Stimulated activated CD4-positive, alpha-beta T cell treated with anti-CD3 and anti-CD28 coated beads, Interleukin-4, amount 100 ng/mL, for 24 hours (primary cell): ENCODE measurements at places on chromosomes 5 and 9.

- no peak for DNase-seq
Measured at GRCh38 chr5:113721171-113721570, 207.7 kb downstream of the YTHDC2 start.

DNA sequence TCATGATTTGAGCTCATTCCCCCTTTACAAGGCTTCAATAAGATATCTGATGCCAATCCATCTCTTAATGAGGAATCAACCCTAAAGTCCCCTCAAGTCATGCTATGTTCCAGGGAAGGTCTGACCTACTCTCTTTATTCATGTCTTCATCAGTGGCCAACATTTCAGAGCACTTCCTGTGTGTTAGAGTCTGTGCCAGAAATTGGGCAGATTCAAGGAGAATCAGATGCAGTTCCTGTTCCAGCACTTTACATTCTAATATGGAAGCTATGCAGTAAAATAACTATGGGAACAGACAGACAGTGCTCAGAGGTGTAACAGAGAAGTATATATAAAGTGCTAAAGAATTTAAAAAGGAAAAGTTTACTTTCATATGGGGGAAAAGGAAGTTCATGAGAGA is 193.4 kb upstream of the NR4A3 start:
- DNase-seq: no peak

DNA sequence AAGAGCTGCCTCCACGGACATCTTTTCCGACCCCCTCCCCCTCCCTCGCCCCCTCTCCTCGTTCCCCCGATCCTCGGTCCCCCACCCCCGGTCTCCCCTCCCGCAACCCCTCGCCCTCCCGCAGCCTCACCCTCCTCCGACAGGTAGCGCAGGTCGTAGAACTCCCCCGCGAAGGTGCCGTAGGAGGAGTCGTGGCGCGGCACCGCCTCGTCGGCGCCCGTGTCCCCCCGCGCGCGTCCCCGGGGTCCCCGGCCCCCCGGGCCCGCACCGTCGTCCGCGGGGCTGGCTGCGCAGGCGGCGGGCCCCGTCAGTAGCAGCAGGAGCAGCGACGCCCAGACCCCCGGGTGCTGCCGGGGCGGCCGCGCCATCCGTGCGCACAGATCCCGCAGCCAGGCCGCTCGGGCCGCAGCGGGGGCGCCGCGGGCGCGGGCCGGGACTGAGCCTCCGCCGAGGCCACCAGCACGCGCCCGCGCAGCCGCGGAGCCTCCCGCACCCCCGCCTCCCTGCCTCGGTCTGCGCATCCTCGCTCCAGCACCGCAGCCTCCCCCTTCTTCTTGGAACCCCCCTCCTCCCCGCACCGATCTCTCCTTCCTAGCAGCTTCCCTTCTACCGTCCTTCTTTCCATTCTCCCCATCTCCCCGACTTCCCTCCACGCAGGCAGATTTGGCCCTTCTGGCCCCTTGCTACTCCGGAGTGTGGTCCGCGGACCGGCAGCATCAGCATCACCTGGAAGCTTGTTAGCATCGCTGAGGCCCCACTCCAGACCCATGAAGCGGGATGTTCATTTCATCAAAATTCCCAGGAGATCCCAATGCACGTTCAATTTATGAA is at the start of gene FRRS1L:
FRRS1L (minus strand) TSS at position 479 of the 831 bp plus-strand sequence; CDS start at position 368, 111 bp downstream.
- no peak for DNase-seq

GRCh38 chr9:79692857-79693571 is 121.2 kb downstream of the TLE4 start:
- DNase-seq: no peak

- DNase-seq: no peak
Measured at GRCh38 chr9:78304357-78304756, 7.4 kb downstream of the PSAT1 start.

DNA sequence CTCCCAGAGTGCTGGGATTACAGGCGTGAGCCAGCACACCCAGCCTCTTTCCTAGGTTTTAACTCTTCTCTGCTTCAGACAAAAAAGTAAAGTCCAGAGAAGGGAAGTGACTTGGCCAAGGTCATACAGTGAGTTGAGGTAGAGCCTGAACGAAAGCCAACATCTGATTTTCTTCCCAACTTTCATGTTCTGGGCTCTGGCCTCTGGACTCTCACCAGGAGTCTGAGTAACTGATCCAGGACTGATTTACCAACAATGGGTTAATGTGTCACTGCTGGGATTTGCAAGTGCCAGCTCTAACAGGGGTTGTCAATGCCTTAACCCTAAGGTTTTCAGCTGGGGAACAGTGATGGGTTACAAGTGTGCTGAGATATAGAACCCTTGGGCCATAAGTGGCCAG is 32.2 kb upstream of the LARP1 start:
- DNase-seq: no peak

DNA sequence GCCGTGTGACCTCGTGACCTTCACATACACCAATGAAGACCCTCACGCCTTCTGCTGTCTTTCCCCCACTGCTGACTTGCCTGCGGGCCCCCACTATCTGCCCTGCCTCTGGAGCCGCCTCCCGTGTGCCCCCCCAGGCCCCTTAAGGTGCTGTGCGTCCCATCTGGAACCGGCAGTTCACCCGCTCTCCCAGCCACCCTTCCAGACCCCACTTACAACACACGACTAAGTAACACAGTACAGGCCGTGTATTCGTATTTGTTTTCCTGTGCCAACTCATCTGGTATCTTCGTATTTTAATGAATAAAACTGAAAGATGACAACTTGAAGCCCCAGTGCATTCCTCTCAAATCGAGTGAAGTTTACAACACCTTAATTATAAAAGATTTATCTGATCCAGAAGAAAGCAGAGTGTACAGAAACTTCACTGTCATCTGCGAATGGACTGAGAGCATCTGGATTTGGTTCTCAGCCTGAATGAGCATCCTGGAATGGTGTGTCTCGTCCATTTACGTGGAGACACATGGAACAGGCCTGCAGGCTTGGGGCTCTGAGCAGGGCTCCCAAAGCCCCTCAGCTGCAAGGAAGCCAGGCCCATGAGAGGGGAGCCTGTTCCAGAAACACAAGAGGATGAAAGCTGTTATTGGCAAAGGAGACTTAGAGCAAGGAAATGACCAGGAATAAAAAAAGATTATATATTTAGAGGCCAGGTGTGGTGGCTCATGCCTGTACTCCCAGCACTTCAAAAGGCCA is 21.9 kb upstream of the TERT start:
- DNase-seq: no peak

GRCh38 chr9:109994141-109994540 is 213.8 kb downstream of the C9orf152 start:
- no peak for DNase-seq

DNA sequence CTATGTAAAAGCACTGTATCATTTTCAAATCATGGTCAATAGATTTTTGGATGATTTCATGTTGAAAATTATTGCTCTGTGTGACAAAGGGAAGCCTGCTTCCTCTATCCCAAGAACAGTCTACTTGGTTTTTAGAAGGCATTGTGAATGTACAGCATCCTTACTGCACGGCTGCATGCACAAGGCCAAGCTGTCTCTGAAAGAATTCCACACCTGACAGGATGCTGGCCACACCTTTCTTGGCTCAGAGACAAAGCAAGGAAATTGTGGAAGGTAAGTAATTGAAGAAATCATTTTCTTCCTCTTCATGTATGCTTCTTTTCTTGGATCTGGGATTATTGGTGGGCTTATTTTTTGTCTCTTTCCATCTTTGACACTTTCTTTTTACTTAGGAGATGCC is 53.7 kb upstream of the VCAN start:
- no peak for DNase-seq

- DNase-seq: no peak
Measured at GRCh38 chr9:118570066-118570465, 799.2 kb downstream of the BRINP1 start.

- no peak for DNase-seq
Measured at GRCh38 chr5:56409331-56410190, 176.4 kb upstream of the ANKRD55 start.

GRCh38 chr5:111518777-111519176 is 6.4 kb upstream of the STARD4 start:
- DNase-seq: no peak

GRCh38 chr9:26706223-26706622 is 186.4 kb downstream of the CAAP1 start:
- no peak for DNase-seq

DNA sequence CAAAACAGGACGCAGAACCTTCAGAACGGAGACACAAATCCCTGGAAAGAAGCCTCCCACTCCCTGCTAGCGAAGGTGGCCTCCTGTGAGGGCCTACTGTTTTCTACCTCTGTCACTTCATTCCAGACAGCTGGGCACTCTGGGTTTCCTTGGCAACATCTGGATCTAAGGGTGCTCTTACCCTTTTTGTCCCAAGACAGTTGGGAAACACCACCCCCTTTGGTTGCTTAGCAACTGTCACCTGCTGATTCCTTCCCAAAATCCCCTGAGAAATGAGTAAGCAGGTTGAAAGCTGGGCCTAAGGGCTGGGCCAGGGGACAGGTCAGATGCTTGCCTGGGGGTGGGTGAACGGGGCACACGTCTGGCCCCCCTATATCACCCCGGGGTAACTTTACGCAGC is 29.4 kb downstream of the NANS start:
- no peak for DNase-seq

GRCh38 chr5:119570910-119571309 is 58.4 kb upstream of the FAM170A start:
- DNase-seq: no peak
